Bronchial epithelial cell (primary cell): ENCODE measurements at places on chromosomes 13 and 19. TPM values are rescaled to one million over a fixed set of nuclear protein-coding genes. Genes with fewer than 3 reads are reported as not detected.

ZNF793 gene
- 1.8 and 3.6 TPM in 2 replicates for total RNA-seq

REEP6 gene
- total RNA-seq: 2.1 and 3.6 TPM in 2 replicates

GPC6 gene
- 0.90 and 5.5 TPM in 2 replicates for total RNA-seq

SULT2A1 gene
- total RNA-seq: not detected in 2 replicates

MKNK2 gene
- total RNA-seq: 251 and 1,002 TPM in 2 replicates

HOMER3 gene
- total RNA-seq: 79.0 and 129 TPM in 2 replicates

DCT gene
- total RNA-seq: under 0.01 TPM in 1 of 2 replicates, not detected in the other

VMAC gene
- 3.8 and 4.5 TPM in 2 replicates for total RNA-seq

BRSK1 gene
- 0.51 and 0.53 TPM in 2 replicates for total RNA-seq

ZNF460 gene
- total RNA-seq: 126 and 131 TPM in 2 replicates

SIGLEC6 gene
- total RNA-seq: not detected in 2 replicates

FAM216B gene
- not detected in 2 replicates for total RNA-seq

ZNF57 gene
- 11.1 and 11.6 TPM in 2 replicates for total RNA-seq

FPR3 gene
- total RNA-seq: not detected in 2 replicates

EDNRB gene
- 1.1 TPM in 1 of 2 replicates, not detected in the other for total RNA-seq

TRPM4 gene
- 11.1 and 18.6 TPM in 2 replicates for total RNA-seq

SLC5A5 gene
- total RNA-seq: under 0.01 and 0.13 TPM in 2 replicates

CKM gene
- under 0.01 TPM in 1 of 2 replicates, not detected in the other for total RNA-seq

SDHAF1 gene
- total RNA-seq: 17.5 and 25.3 TPM in 2 replicates

CCDC169 gene
- 1.5 and 1.8 TPM in 2 replicates for total RNA-seq

ZNF552 gene
- total RNA-seq: 7.0 and 8.2 TPM in 2 replicates

SPRED3 gene
- total RNA-seq: 0.13 and 0.26 TPM in 2 replicates

PLK5 gene
- total RNA-seq: not detected in 2 replicates

FXYD1 gene
- total RNA-seq: not detected in 2 replicates

UQCRFS1 gene
- 26.1 and 27.8 TPM in 2 replicates for total RNA-seq

ACER1 gene
- not detected in 2 replicates for total RNA-seq

PDE4A gene
- total RNA-seq: 0.13 and 0.26 TPM in 2 replicates

TMPRSS9 gene
- total RNA-seq: not detected in 2 replicates

SYCN gene
- not detected in 2 replicates for total RNA-seq

ZNF497 gene
- 0.53 and 2.2 TPM in 2 replicates for total RNA-seq

RPL18 gene
- total RNA-seq: 3,143 and 4,233 TPM in 2 replicates

ZNF91 gene
- total RNA-seq: 7.9 and 12.8 TPM in 2 replicates

ZNF302 gene
- total RNA-seq: 7.4 and 11.4 TPM in 2 replicates

SAE1 gene
- 90.6 and 108 TPM in 2 replicates for total RNA-seq

SERP2 gene
- 0.77 and 1.1 TPM in 2 replicates for total RNA-seq

METTL21C gene
- total RNA-seq: not detected in 2 replicates

RNF17 gene
- not detected in 2 replicates for total RNA-seq

GAPDHS gene
- total RNA-seq: not detected in 2 replicates

FGF21 gene
- total RNA-seq: not detected in 2 replicates

GEMIN7 gene
- total RNA-seq: 21.3 and 23.2 TPM in 2 replicates

ABCC4 gene
- total RNA-seq: 4.2 and 6.8 TPM in 2 replicates

CACNA1A gene
- total RNA-seq: under 0.01 TPM in 1 of 2 replicates, not detected in the other

C13orf42 gene
- total RNA-seq: not detected in 2 replicates

ZNF177 gene
- total RNA-seq: 0.79 and 1.2 TPM in 2 replicates

PTGIR gene
- 0.26 TPM in 1 of 2 replicates, not detected in the other for total RNA-seq

AMER2 gene
- not detected in 2 replicates for total RNA-seq

U2AF2 gene
- total RNA-seq: 121 and 140 TPM in 2 replicates

CGB5 gene
- total RNA-seq: 0.26 and 0.64 TPM in 2 replicates

ZNF888 gene
- total RNA-seq: 9.7 and 13.2 TPM in 2 replicates

SMIM17 gene
- total RNA-seq: 0.13 TPM in 1 of 2 replicates, not detected in the other

CYP4F2 gene
- total RNA-seq: under 0.01 TPM in 1 of 2 replicates, not detected in the other

GRIN3B gene
- total RNA-seq: 0.26 and 0.38 TPM in 2 replicates

PDX1 gene
- total RNA-seq: not detected in 2 replicates

SYNE4 gene
- 3.4 and 3.6 TPM in 2 replicates for total RNA-seq

PEAK3 gene
- not detected in 2 replicates for total RNA-seq
